ENCODE measurements at places on chromosomes 1 and 21.

DNA sequence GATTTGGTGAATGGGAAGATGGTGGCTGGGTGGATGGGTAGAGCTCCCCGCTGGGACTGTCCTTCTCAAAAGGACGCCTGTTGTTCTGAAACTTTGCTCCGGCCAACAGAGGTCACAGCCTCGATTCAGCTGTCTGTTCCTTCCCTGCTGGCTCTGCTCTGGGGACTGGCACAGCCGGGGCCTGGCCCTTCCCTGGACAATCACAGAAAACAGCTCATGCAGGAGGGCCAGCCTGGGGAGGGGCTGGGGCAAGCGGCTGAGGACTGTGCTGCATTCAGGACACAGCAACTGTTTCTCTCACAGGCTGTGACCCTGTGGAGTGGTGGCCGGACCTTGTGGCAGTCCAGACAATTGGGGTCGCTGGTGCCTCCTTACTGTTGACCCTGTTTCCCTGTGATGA lies 110.7 kb upstream of the TMEM51 start:
- no peak for DNase-seq

GRCh38 chr21:42080788-42081083 lies 9.6 kb downstream of the UMODL1 start:
- no peak for DNase-seq

DNA sequence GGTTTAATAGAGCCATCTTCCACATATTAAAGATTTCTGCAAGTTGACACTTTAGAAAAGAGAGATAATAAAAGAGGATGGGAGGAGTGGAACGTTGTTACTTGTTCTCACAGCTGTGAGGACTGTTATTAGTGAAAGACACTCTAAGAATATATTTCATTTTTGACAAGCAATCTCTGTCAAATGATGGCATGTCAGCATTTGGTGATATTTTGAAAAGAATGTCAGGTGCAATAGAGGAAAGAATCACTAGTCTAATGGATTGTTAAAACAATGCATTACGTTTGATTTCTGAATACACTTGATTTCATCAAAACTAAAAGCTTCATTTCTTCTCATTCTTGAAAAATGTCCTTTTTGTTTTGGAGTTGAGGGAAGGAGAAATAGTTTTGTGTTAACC lies 853.4 kb downstream of the PLA2G4A start:
- no peak for DNase-seq

GRCh38 chr1:117757668-117758067 lies 151.8 kb downstream of the TENT5C start:
- no peak for DNase-seq

DNA sequence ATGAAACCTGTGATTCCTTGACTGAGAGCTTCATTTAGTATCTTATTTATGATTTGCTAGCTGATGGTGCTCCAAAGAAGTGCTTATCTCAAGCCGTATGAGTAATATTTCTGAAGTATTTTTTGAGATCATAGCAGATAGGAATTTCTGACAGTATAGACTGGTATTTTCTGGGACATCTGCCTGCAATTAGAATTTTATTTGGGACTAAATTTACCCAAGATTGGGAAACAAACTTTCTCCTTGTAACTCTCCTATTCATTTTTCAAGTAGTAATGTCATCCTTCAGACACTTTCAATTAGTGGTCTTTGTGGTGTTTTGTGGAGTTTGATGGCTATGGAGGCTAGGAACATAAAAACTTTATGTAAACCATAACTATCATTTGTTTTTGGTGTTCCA lies 597.2 kb upstream of the ZP4 start:
- DNase-seq = no peak

DNA sequence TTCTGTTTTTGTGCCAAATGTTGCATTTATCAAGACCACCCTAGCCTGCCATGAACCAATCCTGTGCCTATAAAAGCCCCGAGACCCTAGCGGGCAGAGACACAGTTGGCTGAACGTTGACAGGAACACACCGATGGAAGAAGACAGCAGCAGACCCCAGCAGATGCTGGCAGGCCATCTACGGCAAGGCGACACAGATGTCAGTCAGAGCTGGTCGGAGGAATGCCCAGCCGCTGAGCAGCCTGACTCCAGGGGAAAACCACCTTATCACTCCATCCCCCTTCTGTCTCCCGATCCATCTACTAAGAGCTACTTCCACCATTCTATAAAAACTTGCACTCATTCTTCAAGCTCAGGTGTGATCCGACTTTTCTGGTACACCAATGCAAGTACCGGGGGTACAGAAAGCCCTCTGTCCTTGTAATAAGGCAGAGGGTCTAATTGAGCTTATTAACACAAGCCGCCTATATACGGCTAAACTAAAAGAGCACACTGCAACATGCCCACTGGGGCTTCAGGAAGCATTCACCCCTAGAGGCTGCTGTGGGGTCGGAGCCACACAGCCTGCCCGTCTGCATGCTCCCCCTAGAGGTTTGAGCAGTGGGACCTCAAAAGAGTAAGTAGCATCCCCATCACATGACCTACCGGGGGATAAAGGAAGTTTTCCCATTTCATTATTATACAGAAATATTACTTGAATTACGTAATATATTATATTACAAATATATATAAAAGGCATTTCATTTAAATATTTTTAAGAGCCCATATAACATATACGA lies 1156.3 kb upstream of the B3GALT2 start:
- no peak for DNase-seq

DNA sequence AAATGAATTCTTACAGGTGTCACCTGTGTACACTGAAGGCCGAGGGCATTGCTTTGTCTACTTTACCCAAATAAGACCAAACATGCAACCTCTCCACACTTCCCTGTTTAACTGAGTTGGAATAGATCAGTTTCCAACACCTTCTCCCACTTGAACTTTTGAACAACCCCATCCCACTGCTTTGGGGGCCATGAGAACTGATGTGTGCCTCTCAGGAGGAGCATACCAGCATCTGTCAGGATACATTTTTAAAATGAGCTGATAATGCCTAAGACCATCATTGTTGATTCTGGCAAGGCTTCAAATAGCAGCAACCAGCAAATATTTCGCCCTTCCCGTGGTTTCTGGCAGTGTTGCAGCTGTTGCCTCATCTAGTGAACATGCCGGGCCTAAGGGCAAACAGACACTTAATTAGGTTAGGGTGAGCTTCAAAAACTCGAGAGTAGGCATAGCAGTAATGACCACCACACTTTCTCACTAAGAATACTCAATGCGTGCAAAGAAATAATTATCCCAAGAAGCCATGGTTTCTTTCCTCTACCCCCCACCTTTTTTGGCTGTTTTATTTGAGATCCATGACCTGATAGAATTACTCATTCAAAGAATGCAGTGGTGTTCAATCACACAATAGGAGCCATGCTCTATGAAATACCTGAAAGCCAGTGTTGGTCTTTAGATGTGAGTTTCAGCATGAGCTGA lies 63.7 kb downstream of the MAP10 start:
- peak; percentile 77 for DNase-seq

GRCh38 chr1:75600781-75601180 lies 10.1 kb downstream of the SLC44A5 start:
- no peak for DNase-seq

DNA sequence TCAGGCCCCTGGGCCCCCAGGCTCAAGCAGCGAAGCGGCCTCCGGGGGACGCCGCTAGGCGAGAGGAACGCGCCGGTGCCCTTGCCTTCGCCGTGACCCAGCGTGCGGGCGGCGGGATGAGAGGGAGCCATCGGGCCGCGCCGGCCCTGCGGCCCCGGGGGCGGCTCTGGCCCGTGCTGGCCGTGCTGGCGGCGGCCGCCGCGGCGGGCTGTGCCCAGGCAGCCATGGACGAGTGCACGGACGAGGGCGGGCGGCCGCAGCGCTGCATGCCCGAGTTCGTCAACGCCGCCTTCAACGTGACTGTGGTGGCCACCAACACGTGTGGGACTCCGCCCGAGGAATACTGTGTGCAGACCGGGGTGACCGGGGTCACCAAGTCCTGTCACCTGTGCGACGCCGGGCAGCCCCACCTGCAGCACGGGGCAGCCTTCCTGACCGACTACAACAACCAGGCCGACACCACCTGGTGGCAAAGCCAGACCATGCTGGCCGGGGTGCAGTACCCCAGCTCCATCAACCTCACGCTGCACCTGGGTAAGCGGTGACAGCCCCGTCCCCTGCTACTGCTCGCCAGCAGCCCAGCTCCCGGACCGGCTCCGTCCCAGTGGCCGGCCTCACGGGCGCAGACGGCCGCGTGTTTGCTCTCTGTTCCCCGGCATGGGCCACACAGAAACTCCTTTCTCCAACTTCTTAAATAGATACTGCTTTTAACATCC lies 539 bp downstream of the LAMC1 start:
- peak; percentile 82 for DNase-seq

DNA sequence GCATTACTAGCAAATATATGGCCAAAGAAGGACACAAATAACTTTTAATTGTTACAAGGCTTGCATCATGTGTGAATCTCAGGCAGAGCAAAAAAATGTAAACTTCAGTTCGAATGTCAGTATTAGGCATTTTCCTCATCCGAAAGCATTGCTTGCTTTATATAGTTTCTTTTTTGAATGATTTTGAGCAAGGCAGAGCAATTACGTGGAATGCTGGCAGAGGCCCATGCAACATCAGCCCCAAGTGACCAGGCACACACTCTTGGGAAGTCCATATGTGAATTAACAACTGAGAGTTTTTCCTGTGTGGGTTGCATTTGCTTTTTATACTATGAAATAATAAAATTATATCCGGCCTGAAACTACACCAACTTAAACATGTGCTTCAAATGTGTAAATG lies 274.8 kb downstream of the PTPRC start:
- no peak for DNase-seq

DNA sequence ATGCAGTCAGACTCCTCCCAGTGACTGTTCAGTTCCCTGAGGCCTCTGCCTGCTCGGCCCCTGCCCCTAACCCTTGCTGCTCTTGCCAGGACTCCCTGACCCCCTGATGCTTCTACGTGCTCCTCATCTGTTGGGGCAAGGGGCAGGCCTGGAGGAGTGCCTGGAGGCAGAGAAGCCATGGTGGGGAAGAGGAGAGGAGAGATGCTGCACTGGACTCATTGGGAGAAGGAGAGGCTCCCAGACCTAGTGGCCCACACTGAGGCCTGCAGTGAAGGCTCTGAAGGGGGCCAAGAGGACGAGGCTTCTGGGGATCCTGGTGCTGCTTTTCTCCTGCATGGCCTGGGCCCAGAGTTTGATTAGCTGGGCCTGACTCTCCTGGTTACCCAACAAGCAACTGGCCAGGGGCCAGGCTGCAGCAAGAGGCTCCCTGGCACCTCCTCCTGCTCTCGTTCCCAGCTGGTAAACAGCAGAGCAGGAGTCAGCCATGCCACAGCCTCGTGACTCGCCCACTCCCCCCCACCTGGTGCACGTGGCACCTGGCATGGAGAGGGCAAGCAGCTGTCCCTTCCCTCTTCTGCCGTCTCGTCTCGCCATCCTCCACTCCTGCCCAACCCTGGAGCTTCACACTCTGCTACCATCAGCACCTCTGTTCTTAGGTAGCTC lies 847 bp upstream of the RORC start:
- peak; percentile 39 for DNase-seq

GRCh38 chr1:225688345-225688744 lies 35.4 kb upstream of the ENAH start:
- no peak for DNase-seq

DNA sequence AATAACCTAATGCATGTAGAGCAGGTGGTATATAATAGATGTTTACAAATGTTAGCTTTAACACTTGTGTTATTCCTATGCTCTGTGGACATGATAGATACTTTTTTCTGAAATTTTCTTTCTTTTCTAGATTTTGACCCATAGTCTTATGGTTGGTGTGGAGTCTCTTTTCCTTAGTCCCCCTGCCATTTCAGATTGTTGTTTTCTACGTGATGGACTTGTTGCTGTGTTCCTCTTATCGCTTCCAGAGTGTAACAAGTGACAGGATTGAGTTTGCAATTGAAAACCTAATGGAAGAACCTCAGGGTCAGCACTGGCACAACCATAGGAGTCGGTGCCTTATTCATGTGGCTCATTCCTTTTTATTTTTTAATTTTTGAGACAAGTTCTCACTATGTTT lies 136.4 kb downstream of the HHAT start:
- no peak for DNase-seq

- DNase-seq = no peak
Measured at GRCh38 chr1:189675712-189676244, 801.9 kb downstream of the BRINP3 start.

DNA sequence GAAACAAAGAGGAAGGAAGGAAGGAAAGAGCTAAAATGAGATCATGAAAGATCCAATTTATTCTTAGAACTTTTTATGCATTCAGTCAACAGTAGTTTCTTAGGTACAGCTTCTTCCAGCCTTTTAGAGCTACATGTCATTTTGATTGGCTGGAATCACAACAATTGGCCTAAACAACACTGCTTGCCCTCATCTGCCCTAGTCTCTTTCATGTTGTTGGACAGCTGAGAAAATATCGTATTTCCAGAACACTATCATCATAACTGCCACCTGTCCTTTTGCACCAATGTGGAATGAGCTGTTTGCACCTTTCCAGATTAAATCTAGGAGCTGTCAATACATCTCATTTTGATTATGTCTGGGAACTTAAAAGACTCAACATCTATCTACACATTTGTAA lies 161.7 kb downstream of the TGFBR3 start:
- no peak for DNase-seq

GRCh38 chr1:32868085-32868484 lies 2.6 kb downstream of the FNDC5 start:
- DNase-seq = no peak

DNA sequence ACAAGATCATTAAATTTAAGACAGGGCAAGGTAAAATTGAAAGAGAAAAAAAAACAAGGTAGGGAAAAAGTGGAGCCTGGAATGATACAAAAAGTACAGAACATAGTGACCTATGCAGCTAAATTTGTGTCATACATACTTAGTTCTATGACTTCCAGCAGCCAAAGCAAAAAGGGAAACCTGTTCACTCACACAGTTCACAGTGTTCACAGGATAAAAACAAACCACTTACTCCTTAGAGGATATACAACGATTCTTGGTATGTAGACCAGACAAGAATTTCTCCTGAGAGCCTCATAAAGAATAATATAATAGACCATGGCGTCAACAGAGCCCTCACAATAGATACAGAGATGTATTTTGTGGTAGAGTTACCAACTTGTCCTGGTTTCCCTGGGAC lies 27.5 kb downstream of the COA7 start:
- DNase-seq = no peak

GRCh38 chr1:234710936-234711724 lies 101.2 kb upstream of the IRF2BP2 start:
- DNase-seq = no peak

GRCh38 chr1:20078171-20078651 lies 8.2 kb downstream of the PLA2G5 start:
- no peak for DNase-seq

- no peak for DNase-seq
Measured at GRCh38 chr1:10687251-10687651, 109.2 kb downstream of the CASZ1 start.

DNA sequence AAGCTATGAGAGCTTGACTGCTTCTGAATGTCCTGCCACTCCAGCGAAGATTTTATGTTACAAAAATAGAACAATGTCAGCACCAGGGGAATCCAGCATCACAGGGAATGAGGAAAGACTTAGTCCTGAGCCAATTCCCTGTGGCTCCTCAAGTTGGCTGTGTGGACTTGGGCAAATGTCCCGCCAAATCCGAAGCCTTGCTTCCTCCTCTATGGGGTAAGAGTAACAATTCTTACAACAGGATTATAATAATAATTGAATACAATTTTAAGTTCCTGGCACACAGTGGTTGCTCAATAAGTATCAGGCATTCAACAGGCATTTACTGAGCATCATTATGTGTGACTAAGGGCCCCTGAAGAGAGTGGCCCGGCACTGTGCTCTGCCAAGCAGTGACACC lies 44.4 kb downstream of the STPG1 start:
- no peak for DNase-seq

GRCh38 chr1:29392486-29393450 lies 156.4 kb downstream of the PTPRU start:
- no peak for DNase-seq

- peak; percentile 84 for DNase-seq
Measured at GRCh38 chr1:43453442-43454269, at the start of gene HYI. Gene HYI (minus strand): TSS chr1:43453931. CDS start chr1:43453793, 138 bp downstream.
